Peyer's patch (tissue), 4 donors: ENCODE measurements at places on chromosomes 1 and 21. TPM values are rescaled to one million over a fixed set of nuclear protein-coding genes. Genes with fewer than 3 reads are reported as not detected.

GRCh38 chr1:41571041-41571440 is 86.6 kb upstream of the EDN2 start:
- no peaks in the 10 kb centered on the region for H3K27me3 ChIP-seq
- no peak for DNase-seq
- H3K4me1 ChIP-seq, result no peaks in the 10 kb centered on the region
- H3K4me3 ChIP-seq, result no peak overlapping the region
- no peak overlapping the region for H3K27ac ChIP-seq
- no peaks in the 10 kb centered on the region for H3K36me3 ChIP-seq

DNA sequence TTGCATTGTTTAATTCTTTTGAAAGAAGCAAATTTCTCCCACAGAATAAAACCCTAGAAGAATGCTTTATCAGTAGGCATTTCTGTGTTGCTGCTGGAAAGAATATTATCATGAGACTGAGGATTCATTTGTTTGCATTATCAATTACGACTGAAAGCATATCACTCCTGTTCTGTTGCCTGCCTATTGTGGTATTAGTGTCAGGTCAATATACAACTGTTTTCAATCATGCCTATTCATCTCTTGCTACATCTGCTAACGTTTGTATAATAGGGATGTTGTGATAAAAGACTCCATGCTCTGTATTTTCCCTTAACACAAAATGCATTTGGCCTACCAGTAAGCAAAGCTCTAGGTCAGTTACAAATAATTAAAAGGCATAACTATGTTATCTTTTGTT is 221.5 kb downstream of the PTPRC start:
- no peak for DNase-seq
- no peak overlapping the region for H3K4me3 ChIP-seq
- H3K27ac ChIP-seq, result no peak overlapping the region
- H3K36me3 ChIP-seq, result no peaks in the 10 kb centered on the region
- no peaks in the 10 kb centered on the region for H3K27me3 ChIP-seq
- H3K4me1 ChIP-seq, result no peaks in the 10 kb centered on the region

GRCh38 chr1:64497088-64497883 is 27.4 kb downstream of the CACHD1 start:
- H3K27ac ChIP-seq, result no peak overlapping the region
- no peaks in the 10 kb centered on the region for H3K27me3 ChIP-seq
- DNase-seq, result no peak
- H3K4me3 ChIP-seq, result no peak overlapping the region
- H3K4me1 ChIP-seq, result no peaks in the 10 kb centered on the region
- H3K36me3 ChIP-seq, result no peaks in the 10 kb centered on the region

DNA sequence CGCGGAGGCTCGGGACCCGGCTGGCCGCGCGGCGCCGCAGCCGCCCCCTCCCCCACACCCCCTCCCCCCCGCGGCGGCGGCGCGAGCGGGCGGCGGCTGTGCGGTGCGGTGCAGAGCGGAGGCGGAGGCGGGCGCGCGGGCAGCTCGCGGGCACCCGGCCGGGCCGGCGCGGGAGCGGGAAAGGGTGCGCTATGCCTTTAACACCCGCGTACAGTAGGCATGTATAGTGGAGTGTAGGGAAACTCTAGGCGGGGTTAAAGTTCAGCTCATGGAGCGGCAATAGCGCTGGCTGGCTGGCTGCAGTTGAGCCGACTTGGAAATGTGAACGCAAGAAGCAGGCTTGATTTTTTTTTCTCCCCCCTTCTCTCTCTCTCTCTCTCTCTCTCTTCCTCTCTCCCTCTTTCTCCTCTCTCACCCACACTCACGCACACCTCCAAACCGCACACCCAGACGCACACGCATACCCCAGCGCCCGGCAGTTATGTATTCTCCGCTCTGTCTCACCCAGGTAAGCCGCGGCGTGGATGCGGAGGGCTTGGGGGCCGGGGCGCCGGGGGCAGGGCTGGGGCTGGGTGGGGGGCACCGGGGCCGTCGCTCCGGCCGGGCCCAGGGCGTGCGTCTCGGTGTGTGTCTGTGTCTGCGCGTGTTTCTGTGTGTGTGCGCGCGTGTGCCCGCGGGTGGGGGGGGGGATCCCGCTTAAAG is at the start of gene NFIA:
TSS of gene NFIA (plus strand) at position 251 of the 702 bp plus-strand sequence.
- no peaks in the 10 kb centered on the region for H3K36me3 ChIP-seq
- peak within 1 kb of the TSS; percentile 78 for H3K27ac ChIP-seq
- H3K27me3 ChIP-seq, result no peaks in the 10 kb centered on the region
- H3K4me1 ChIP-seq, result peaks cover 4% of the 10 kb centered on the region
- H3K4me3 ChIP-seq, result peak within 1 kb of the TSS; percentile 68

GRCh38 chr1:7588457-7588827 is 182.7 kb upstream of the VAMP3 start:
- DNase-seq, result peak; percentile 18
- H3K36me3 ChIP-seq, result no peaks in the 10 kb centered on the region
- H3K27ac ChIP-seq, result no peak overlapping the region
- H3K4me1 ChIP-seq, result no peaks in the 10 kb centered on the region
- H3K27me3 ChIP-seq, result no peaks in the 10 kb centered on the region
- H3K4me3 ChIP-seq, result no peak overlapping the region

GRCh38 chr1:17272646-17273045 is 23.7 kb downstream of the PADI3 start:
- no peaks in the 10 kb centered on the region for H3K4me1 ChIP-seq
- no peak overlapping the region for H3K4me3 ChIP-seq
- no peak for DNase-seq
- no peaks in the 10 kb centered on the region for H3K36me3 ChIP-seq
- peak overlapping the region; percentile 66 for H3K27ac ChIP-seq
- no peaks in the 10 kb centered on the region for H3K27me3 ChIP-seq

DNA sequence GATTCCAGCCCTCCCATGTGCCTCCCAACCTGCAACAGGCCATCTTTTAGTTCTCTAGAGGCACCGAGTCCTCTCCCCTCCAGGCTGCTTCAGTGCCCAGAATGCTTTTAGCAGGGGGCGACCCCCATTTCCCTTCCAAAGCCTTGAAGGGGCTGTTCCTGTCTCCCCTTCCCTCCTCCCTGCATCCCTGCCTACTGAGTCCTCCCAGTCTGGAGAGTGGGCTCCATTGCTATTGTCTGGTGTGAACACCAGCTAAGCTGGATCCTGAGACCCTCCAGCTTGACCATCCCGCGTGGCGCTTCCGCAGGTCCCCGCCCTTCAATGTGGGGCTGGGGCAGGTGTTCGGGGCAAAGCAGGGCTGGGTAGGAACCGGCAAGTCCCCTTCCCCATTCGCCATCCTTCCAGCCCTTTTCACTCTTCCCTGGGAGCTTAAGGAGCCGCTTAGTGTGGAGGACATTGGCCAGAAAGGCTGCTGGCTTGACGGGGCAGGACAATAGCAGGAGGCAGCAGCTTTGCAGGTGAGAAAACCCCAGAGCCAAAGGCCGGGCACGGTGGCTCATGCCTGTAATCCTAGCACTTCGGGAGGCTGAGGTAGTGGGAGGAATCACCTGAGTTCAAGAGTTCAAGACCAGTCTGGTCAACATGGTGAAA is 32.2 kb downstream of the PADI6 start:
- H3K4me1 ChIP-seq, result no peaks in the 10 kb centered on the region
- H3K4me3 ChIP-seq, result no peak overlapping the region
- DNase-seq, result no peak
- no peaks in the 10 kb centered on the region for H3K27me3 ChIP-seq
- no peaks in the 10 kb centered on the region for H3K36me3 ChIP-seq

DNA sequence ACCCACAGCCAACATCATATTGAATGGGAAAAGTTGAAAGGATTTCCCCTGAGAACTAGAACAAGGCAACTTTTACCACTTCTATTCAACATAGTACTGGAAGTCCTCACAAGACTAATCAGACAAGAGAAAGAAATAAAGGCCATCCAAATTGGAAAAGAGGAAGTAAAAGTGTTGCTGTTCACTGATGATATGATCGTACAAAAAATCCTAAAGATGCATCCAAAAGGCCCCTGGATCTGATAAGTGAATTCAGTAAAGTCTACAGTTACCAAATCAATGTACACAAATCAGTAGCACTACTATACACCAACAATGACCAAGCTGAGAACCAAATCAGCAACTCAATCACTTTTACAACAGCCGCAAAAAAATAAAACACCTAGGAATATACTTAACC is 28.3 kb downstream of the RAB3GAP2 start:
- H3K4me3 ChIP-seq, result no peak overlapping the region
- H3K27me3 ChIP-seq, result no peaks in the 10 kb centered on the region
- H3K4me1 ChIP-seq, result no peaks in the 10 kb centered on the region
- H3K27ac ChIP-seq, result no peak overlapping the region
- no peak for DNase-seq

DNA sequence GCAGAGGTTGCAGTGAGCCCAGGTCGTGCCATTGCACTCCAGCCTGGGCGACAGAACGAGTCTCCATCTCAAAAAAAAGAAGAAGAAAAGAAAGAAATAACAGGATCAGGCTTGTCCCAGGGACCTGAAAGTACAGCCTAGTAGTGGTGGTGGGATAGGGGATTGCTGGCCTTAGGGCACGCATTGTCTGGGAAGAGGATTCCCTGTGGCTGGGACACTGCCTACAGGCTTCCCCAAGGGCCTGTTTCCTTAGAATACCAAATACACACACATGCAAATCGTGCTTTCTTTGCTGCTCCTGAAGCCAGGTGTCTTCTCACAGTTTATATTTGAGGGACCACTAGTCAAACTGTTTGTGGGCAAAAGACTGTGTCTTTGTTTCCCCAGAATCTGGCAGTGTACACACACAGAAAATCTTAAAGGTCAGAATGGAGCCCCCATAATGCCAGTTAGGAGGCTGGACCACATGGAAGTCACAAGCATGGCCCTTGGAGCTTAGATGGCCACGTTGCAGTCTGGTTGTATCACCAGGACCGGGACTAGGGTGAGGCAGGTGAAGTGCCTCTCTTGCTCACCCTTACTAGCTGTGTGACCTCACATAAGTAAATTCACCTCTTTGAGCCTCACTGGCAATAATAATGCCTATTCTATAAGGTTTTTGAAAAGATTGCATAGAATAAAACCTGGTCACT is 12.7 kb upstream of the ASAP3 start:
- H3K27ac ChIP-seq, result no peak overlapping the region
- H3K27me3 ChIP-seq, result no peaks in the 10 kb centered on the region
- no peak overlapping the region for H3K4me3 ChIP-seq
- no peaks in the 10 kb centered on the region for H3K36me3 ChIP-seq

GRCh38 chr1:106615473-106615872 is 441.0 kb upstream of the PRMT6 start:
- H3K36me3 ChIP-seq, result no peaks in the 10 kb centered on the region
- H3K27me3 ChIP-seq, result no peaks in the 10 kb centered on the region
- DNase-seq, result no peak
- H3K4me3 ChIP-seq, result no peak overlapping the region

- H3K36me3 ChIP-seq, result no peaks in the 10 kb centered on the region
- no peaks in the 10 kb centered on the region for H3K4me1 ChIP-seq
- H3K27ac ChIP-seq, result no peak overlapping the region
- no peaks in the 10 kb centered on the region for H3K27me3 ChIP-seq
These were observed 35.3 kb upstream of the ACTL8 start for GRCh38 chr1:17719874-17720273.

Gene FCAMR
- not detected for total RNA-seq
